ENCODE measurements at places on chromosomes 16 and 17.

GRCh38 chr16:51402785-51403184, 251.7 kb upstream of the SALL1 start:
- no peak for DNase-seq

DNA sequence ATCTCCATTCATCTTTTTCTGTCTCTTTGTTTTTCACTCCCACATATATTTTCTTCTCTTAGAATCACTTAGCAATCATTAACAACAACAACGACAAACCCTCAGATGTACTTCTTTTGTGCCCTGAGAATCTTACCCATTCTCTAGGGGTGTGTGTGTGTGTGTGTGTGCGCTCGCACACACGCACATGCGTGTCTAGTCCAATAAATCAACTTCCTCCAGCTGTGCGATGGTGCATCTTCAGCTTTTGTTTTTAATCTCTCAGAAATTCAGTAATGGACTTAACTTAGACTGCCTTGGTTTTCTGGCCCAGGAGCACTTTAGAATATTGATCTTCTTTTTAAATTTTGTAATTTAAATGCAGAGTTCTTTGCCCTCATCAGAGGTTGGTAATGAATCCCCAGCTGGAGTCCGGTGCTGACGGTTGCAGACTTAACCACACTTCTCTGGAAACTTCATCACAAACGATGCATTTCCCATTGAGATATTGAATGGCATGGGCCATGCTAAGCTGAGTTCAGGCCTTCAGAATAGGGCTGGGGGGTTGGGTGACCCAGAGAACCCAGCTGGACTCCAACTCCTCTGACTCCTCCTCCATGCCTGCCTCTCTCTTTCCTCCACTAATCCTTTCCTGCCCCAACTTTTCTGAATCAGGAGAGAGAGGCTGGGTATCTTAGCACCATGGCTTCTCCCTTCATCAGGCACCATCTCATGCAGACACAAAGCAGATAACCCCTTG, 193.9 kb downstream of the ZNF18 start:
- no peak for DNase-seq

- no peak for DNase-seq
Measured at GRCh38 chr17:44014133-44014436, 678 bp downstream of the TMEM101 start.

DNA sequence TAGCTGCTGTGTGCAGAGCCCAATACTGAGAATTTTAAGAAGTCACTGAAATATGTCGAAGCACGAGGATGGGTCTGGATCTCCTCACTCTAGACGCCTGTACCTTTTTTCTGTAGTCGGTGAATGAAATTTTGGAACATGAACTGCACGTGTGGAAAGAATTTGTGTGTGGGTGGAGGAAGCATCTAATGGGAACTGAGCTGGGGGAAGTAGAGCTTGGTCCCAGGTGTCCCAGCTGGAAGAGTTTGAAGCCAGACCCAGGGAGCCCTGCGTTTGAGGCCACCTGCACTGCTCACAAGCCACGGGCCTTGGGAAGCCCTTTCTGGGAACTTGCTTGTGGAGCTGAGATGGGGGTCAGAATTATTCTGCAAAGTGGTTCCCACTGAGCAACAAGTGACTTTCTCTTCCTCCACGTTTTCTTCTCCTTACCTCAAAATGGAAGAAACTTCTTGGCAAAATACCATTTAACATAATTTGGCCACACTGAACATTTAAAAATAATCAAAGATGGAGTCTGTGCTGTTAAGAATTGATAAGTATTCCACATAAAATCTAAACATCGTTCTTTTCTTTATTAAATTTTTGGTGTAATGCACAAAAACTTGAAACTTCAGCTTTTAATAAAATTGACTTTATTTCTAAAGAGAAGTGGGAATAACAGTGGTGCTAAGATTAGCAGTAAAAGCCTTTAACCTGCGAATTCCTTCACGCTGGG, 163.8 kb downstream of the PRKCA start:
- no peak for DNase-seq

DNA sequence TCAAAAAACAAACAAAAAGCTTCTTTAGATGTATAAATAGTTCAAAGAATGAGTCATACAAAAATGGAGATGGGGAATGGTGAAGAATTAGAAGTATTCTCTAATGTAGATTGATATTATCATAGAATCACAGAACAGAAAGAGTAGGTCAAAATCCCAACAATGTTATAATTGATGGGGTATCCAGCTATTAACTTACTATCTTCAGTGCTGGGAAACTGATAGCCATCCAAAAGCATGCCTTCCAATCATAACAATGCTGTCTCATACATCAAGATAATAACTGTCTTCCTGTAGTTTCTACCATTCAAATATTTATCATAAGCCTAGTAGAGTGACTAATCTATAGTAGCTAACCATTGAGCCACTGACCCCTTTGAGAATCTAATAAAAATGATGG, 26.7 kb upstream of the GNAO1 start:
- DNase-seq: no peak

DNA sequence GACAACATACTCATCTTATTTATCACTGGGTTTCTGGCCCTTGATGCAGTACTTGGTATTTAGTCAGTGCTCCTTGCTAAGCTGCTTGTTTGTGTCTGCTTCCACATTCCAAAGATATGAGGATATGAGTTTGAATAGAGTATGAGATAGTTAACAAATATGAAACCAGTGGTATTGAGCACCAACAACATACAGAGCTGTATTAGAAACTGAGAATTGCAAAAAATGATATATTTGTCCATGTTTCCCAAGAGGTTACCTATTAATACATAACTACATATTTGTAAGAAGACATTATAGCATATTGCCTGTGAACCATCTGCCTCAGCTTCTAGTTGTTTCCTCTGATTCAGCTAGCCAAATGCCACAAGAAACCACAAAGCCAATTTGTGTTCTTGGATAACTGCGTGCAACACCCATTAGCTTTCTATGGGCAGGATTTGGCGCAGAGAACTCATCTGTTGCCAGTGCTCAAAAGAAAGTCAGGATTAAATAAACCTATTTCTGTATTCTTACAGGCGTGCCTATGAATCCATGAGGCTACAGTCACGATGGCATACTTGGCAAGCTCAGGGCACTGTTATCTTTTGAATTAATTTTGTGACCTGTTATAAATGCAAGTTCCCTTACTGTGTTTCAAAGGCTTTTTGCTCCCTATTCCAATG, 194.4 kb downstream of the MAP2K6 start:
- DNase-seq: no peak

GRCh38 chr17:33595828-33596227, 302.7 kb upstream of the ASIC2 start:
- DNase-seq: no peak

DNA sequence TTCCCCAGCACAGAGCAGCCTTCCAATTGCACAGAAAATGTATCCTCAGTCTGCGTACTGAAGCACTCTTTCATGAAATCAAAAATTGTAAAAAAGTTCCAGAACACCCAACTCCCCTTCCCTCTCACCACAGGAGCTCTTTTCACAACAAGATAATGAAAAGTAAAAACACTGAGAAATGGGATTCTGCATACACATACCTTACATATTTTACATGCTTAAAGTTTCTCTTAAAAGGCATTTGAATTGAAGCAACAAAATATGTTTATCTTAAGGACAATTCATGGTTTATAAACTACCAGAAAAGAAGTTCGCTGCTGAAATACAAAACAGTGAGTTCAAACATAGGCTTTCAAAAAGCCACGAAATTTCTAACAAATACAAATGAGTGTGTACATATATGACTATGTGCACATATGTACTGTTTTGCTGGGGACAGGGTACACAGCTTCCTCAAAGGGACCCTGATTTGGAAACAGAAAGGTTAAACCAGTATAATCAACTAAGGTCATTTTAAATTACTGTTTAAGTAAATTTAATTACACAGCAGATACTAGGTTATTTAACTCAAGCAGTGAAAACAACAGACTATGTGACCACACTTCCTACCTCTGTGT, 33.8 kb downstream of the COG1 start:
- no peak for DNase-seq

DNA sequence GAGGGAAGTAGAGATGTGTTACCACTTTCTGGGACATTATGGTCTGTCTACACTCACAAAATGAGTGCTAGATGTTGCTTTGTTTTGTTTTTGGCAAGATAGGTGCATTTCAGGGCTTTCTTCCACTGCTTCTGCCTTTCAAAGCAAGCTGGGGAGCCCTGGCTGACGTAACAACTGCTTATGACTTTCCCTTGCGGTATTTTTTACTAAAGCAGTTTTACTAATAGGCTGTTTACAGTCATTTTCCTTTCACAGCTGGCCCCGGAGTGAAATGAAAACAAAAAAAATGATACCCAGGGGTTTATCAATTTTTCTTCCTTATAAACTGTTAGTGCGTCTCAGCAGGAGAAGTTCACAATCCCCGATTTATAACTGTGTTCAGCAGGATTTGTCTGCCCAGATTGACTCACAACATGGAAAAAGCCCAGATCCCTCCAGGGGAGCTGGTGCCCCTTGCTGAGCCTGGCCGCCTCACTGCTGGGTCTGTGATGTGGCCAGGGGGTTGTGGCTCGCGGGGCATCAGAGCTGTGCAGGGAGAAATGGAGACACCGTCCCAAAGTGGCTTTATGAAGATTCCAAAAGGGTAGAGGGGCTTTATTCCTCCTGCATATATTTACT, 184.4 kb upstream of the HS3ST3A1 start:
- DNase-seq: no peak

DNA sequence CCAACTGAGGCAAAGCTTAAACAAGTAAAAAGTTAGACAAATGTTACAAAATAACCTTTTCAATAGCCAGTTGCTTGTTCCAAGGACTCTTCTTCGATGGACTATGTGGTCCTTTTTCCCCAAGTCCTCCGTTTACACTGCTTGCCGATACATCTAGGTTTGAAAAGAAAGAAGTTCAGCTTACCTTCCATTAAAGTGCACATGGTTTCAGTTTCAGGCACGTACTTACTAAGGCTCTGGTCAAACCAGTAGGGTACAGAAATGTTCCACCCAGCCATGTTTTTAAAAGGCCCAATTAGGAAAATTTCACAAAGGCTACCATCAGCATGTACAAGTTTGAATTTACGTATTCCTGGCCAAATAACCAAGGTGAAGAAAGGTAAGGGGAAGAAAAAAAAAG, 2.1 kb downstream of the SRSF2 start:
- DNase-seq: no peak

DNA sequence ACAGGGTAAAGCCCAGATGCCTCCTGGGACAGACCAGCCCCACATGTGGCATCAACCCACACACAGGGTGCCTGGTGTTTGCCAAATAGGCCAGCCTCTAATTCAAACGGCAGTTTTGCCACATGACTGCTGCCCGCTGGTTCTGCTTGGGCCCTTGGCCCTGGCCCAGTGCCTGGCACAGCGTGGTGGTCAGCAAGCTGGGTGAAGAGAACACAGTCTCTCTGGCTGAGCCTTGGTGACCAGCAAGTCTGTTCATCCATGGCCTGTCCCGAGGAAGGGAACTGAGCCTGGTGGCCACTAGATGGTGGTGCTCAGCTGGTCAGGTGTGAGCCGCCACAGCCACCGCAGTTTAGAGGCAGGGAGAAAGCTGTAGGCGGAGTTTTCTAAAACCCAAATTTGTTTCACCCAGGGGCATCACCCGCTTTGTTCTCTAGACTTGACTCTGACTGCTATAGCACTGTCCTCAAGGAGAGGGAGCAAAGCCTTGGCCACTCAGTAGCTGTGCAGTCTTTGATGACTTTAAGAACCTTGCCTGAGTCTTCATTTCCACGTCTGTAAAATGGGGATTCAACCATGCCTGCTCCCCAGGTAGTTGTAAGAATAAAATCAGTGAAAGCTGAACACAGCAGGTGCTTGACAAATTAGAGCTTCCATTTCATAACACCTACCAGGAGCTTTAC, 4.7 kb upstream of the GFAP start:
- no peak for DNase-seq

- no peak for DNase-seq
Measured at GRCh38 chr16:16099320-16099719, 124.0 kb downstream of the ABCC6 start.

GRCh38 chr17:38456031-38456815, 28.0 kb downstream of the ARHGAP23 start:
- no peak for DNase-seq

- DNase-seq: no peak
Measured at GRCh38 chr16:29232811-29233704, 173.5 kb downstream of the NPIPB11 start.

GRCh38 chr17:45950888-45951287, 48.2 kb upstream of the STH start:
- no peak for DNase-seq

DNA sequence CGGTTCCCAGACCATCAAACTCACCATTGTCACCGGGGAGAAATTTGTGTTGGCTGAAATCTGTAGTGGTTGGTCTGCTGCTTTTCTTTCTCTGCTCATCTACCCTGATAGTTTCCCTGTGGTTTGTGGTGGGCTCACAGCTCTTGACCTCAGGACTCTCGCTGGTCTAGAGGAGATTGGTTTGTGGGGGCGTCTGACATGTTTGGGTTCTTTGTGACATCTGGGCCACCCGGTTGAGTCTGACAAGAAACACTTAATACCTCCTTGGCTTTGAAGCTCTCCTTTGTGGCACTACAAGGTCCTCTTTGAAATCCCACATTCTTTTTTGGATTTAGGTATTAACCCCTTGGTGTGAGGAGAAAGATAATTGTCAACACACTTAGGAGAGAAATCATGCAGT, 662.0 kb downstream of the WWOX start:
- no peak for DNase-seq

- DNase-seq: no peak
Measured at GRCh38 chr17:80822700-80823410, 168.8 kb upstream of the CHMP6 start.

- DNase-seq: no peak
Measured at GRCh38 chr17:21551081-21551881, 141.0 kb upstream of the KCNJ18 start.

- no peak for DNase-seq
Measured at GRCh38 chr16:886802-887731, 83.7 kb downstream of the LMF1 start.

DNA sequence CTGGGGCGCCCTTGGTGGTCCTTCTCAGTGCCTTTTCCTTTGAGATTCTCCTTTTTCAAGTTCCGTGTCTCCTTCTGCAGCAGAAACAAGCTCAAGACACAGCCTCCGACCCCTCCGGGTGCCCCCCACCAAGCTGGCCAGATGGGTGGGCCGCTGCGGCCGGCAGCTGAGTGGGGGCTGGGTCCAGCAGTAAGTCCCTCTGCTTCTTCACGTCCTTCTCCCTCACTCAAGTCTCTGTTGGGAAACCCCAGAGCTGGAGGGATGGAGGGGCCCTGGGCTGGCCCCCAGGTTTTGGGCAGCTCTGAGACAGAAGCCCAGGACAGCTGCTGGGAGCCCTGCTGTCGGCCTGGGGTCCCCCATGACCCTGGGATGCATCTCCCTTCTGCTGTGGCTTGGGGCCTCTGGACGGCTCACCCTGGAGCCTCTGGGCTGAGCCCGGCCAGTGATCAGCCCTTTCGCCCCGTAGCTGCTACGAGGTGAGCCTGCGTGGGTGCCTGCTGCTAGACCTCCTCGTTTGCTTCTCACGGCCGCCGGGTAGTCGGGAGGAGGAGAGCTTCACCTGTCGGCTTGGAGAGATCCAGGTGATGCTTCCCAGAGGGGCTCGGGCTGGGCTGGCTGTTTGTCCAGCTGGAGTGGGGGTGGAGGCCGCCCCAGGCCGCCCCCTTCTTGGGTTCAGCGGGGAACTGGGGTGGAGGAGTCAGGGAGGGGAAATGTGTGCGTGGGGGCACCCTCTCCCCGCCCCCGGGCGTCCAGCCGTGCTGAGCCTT, 10.7 kb downstream of the ENGASE start:
- DNase-seq: no peak

Measured in iPS DF 6.9 (cell line).